ENCODE measurements at places on chromosomes 13 and 19. TPM values are rescaled to one million over a fixed set of nuclear protein-coding genes. Genes with fewer than 3 reads are reported as not detected.
A peak's percentile ranks its signal among the peaks of the same experiment; 100 is the strongest.

DNA sequence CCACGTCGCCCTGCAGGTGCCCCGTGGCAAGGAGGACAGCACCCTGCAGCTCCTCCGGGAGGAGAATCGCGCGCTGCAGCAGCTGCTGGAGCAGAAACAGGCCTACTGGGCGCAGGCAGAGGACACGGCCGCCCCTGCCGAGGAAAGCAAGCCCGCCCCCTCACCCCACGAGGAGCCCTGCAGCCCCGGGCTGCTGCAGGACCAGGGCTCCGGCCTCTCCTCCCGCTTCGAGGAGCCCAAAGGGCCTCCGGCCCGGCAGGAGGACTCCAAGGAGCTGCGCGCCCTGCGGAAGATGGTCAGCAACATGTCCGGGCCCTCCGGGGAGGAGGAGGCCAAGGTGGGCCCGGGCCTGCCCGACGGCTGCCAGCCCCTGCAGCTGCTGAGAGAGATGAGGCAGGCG, 11.6 kb downstream of the CBY2 start:
- no peak for DNase-seq

GRCh38 chr19:2048959-2049740, 1.9 kb downstream of the MKNK2 start:
- DNase-seq, result no peak

DNA sequence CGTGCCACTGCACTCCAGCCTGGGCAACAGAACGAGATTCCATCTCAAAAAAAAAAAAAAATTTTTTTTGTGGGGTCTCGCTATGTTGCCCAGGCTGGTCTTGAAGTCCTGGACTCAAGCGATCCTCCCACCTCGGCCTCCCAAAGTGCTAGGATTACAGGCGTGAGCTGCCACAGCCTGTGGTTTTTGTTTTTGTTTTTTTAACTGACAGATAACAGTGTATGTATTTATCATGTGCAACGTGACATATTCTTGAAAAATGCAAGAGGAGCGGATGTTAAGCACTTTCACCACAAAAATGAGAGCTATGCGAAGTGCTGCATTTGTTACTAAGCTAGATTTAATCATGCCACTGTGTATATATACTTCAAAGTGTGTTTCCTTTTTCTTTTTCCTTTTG, 49.0 kb downstream of the ARHGEF18 start:
- DNase-seq, result no peak

DNA sequence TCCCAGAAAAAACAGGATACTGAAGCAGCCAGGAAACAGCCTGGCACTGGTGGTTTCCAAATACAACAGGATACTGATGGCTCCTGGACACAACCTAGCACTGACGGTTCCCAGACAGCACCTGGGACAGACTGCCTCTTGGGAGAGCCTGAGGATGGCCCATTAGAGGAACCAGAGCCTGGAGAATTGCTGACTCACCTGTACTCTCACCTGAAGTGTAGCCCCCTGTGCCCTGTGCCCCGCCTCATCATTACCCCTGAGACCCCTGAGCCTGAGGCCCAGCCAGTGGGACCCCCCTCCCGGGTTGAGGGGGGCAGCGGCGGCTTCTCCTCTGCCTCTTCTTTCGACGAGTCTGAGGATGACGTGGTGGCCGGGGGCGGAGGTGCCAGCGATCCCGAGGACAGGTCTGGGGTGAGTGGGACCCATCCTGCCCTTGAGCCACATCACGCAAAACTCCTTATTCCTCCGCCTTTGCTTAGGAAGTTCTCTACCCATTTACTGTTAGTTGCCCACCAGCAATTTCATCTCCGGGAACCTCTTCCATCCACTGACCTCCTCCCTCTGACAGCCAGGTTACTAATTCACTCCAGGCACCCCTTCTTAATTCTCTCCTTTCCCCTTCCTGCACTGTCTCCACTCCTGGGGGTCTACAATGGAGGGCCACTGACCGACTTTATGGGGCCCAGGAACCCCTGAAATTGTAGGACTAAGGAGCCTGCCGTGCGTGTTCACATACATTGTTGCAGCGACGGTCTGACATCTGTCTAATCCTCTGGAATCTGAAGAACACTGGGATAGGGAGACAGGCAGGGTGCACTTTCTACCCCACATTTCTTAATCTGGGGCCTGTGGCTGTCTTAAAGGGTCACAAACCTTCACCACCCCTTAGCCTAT, 1.2 kb downstream of the ITPKC start:
- DNase-seq, result peak; percentile 38

DNA sequence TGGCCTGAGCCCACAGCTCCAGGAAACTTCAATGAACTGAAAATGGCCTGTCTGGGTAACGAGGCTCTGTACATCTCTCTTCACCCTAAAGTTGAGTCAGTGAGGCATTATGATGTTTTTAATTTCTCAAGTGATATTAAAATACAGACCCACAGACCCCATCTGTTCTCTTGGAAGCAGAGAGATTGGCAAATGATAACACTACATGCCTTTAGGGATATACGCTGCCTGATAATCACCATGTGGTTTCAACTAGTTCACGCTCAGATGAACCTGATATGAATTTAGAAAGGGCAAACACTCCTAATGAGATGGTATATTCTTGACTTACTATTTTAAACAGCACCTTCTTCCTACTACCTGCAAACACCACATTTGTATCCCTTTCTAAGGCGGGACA, 127.5 kb downstream of the RFC3 start:
- no peak for DNase-seq

DNA sequence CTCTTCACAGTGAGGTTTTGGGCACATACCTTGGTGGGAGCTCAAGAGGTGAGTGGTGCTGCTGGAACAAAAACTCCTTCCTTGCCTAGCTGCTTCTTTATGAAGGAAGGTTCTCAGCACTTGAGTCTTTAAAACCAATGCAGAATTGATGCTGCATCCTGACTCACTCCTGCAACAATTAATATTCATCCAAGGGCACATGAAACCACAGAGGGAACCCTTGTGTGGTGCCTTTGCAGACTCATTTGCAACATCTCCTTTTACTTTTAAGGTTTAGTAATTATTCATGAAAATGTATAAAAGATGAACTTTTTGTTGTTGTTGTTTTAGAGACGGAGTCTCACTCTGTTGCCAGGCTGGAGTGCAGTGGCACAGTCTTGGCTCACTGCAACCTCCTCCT, 30.1 kb downstream of the OPA3 start:
- no peak for DNase-seq

GRCh38 chr13:109985871-109986450, 199.6 kb upstream of the IRS2 start:
- no peak for DNase-seq

DNA sequence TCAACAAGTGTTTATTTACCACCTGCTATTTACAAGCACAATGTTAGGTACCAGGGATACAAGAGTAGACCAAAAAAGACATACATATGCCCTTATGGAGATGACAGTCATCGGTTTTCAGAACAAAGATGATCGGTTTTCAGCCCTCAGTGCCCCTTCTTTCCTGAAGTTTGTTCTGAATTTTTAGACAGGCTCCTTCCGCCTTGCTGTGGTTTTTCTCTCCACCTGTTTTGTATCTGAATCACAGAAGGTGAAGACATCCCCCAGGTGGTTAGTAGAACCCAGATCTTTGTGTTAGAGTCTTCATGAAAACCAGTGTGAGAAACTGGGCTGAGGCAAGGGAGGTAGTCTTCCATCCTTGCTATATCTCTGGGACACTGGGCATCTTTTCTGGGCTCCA, 23.5 kb downstream of the ACTL9 start:
- no peak for DNase-seq

GRCh38 chr13:28739376-28739775, 20.6 kb upstream of the SLC46A3 start:
- no peak for DNase-seq

DNA sequence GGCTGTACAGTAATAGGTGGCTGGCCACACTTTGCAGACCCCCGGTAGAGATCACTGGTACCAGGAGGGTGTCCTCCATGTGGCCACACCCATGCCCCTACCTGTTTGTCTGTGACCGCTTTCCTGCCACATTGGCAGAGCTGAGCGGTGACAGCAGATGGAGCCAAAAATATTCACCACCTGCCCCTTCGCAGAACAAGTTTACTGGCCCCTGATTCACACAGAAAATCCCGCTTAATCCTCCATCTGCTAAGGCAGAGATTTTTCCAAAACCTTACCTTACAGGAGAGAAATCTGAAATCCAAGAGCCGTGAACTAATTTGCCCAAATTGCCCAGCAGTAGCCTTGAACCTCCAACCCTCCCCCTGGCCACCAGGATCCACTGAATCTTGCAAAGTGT, 52.1 kb downstream of the MYO9B start:
- no peak for DNase-seq

DNA sequence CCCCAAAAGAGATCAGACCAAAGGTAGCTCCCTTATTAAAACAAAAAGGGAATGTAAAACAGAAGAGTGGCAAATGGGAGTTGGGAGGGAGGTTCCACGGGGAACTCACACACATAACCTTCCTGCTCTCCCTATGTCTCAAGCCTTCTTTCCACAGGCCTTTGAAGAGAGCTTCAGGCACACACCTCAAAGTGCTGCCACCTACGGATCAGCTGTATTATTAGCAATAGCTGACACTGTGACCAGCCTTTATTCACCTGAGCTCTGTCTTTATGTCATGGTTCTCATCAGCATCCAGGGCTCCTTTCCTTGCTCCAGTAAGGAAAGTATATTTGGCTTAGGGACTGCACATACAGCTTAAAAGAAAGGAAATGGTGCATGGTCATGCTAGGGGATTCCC, 11.3 kb downstream of the ZNF571 start:
- DNase-seq, result no peak

DNA sequence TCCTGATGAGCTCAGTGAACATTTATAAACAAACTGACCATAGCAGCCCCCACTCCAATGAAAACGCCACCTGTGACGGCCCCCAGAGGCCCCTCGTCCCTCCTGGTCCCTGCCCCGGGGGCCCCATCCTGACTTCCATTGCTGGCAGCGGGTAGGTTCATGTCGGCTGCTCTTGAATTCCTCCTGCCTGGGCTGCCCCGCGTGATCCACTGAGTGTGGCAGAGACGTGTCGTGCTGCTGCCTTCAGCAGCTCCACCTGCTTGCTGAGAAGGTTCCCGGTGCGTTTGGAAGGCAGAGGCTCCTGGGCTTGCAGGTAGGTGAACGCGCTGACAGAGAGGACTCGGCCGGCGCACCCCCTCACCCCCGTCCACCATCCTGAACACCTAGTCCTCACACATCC, 11.6 kb downstream of the C2CD4C start:
- no peak for DNase-seq

- no peak for DNase-seq
These were observed 22.2 kb upstream of the PLPP2 start for GRCh38 chr19:313169-313987.

DNA sequence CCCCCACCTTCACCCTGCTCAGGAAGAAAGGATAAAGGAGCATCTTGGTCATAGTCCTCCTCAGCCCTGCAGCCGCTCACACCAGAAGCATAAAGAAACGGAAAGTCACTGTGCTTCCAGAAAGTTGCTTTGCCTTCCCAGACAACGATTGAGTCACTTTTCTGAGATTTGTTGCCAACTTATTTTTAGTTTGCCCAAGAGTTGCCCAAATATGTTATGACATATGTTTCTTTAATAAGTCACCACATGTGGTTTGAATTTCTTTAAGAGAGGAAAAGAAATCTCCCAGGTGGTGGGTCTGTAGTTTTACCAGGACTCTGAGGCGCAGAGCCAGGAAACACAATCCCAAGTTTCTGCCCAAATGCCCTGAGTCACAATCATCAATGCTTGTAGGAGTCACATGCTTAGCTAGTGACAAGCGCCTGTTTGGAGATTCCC, 63.4 kb upstream of the LRCH1 start:
- DNase-seq, result no peak

DNA sequence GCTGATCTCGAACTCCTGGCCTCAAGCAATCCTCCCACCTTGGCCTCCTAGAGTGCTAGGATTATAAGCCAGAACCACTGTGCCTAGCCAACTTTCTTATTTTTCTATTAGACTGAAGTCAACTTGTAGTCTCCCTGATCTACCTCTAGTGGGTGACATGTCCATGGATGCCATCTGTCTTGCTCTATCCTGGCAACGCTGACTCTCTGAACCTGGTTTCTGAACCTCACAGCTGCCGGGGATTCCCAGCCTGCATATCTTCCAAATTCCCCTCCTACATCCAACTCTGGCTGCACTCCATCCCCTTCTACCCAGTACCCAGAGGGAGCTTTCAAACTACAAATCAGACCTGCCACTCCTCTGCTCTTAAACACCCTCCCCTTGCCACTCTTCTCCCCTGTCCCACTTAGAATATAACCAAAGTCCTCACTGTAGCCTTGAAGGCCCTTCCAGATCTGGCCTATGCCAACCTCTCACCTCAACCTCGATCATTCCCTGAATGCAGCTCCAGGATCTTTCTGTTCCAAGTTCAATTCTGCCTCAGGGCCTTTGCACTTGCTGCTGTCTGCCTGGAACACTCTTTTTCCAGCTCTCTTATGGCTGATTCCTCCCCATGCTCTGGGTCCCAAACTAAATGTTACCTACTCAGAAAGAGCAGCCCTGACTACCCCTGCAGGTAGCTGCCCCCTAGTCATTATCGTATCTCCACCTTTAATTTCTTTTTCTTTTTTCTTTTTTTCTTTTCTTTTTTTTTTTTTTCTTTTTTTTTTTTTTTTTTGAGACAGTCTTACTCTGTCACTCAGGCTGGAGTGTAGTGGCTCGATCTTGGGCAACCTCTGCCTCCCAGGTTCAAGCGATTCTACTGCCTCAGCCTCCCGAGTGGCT, 2.2 kb downstream of the CLIP3 start:
- no peak for DNase-seq

DNA sequence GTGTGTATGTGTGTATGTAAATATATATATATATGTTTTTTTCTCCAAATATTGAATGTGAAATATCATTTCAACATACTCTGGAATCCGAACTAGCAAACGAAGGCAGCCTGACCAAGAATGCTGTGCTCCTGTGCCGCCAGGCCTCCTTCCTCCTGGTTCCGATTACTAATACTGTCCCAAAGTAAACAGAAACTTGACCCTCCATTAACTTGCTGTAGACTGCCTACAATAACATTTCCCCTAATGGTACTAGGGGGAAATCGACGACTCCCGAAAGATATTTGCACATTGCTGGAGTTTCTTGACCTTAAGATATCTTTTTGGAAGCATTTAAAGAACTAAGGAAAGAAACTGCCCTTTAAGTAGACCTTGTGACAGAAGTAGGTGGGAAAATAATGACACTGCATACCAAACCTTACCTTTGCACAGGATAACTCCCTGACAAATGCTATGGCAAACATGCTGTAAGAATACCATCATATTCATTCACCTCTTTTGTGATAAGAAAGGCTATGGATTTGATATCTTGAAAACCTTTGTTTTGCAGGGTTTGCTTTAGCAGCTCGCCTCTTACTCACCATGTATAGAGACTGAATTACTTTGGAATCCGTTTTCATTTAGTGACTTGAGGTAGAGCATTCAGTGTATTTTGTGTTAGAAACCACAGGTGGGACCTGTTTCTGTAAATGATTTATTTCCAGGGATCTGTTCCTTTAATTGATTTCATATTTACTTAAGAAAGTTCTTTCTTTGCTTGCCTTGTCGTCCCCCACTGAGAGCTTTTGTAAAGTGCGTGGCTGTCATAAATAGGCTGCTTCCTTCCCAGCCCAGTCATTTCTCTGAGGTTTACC, 80.1 kb downstream of the KLF5 start:
- DNase-seq, result peak; percentile 16

GRCh38 chr19:58482372-58482771, 6.2 kb downstream of the ZNF446 start:
- DNase-seq, result no peak

DIAPH3 gene
- 0.20 TPM for total RNA-seq

GFY gene
- total RNA-seq, result not detected

SRRM5 gene
- 0.60 TPM for total RNA-seq

LILRB5 gene
- total RNA-seq, result 8.3 TPM

ZNF154 gene
- 1.2 TPM for total RNA-seq

ANKLE1 gene
- 2.1 TPM for total RNA-seq

IFNL1 gene
- not detected for total RNA-seq

S1PR5 gene
- 0.84 TPM for total RNA-seq
